Stimulated activated CD8-positive, alpha-beta memory T cell treated with anti-CD3 and anti-CD28 coated beads, Interleukin-15, amount 100 ng/mL, for 4 hours (primary cell): ENCODE measurements at places on chromosomes 7 and 10.

GRCh38 chr7:29447828-29448227, 115.8 kb upstream of the PRR15 start:
- no peak for DNase-seq

DNA sequence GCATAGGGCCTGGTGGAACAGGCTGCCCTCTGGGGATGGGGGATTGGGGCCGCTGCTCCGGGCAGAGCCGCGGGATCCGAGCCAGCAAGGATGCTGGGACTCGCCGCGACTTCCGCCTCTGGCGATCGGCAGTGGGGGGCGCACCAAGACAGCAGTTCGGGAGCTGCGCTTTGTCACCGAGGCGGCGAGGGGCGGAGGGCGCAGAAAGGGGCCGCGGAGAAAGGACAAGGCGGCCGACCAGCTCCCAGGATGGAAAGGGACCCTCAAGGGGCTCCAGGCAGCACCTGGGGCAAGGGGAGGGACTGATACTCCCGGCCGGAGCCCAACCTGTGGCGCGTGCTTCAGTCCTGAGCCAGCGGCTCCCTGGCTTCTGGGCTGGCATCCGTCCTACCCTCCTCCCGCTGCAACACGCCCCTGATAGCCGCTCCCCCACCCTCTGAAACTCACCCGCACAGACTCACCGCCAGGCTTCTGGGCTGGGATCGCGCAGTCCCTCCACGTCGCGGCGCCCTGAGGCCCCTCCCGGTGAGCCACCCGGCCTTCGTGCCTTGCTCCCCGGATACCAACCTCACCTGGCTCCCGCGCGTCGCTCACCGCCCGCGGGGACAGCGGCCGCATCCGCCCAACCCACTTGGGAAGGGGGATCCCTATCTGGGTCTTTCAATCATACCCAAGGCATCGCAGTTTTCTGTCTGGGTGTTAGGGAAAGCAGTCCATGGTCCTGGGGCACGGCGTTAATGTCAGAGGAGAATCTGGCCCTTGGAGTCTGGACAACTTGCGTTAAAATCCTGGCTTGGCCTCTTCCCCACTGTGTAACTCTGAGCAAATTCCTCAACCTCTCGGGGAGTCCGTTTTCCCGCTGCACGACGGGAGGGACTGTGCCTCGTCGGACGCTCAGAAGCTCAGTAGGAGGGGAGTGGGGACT, 7.0 kb upstream of the EVX1 start:
- DNase-seq = no peak

- no peak for DNase-seq
These were observed 70.0 kb upstream of the ZMIZ2 start for GRCh38 chr7:44678471-44679179.

- DNase-seq = no peak
These were observed 339.4 kb upstream of the ZMIZ1 start for GRCh38 chr10:78729366-78729765.

DNA sequence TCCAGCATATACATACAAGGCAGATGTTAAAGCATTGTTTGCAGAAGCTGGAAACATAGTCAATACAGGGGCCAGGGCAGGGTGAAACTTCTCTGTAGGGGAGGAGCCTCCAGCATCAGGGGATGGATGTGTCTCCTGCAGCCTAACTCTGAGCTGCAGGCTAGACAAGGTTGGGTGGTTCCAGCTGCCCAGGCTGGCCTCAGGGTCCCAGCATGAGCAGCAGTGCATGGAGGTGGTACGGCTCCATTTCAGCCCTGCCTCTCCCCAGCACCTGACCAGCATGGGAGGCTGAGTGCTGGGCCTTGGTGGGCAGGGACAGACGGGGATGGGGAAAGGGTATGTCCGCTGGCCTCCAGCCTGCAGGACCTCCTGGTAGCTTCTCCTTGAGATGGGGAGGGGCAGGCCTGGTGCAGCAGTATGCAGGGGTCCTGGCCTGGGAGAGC, 7.4 kb upstream of the TBRG4 start:
- DNase-seq = no peak

GRCh38 chr7:146960773-146961391, 844.3 kb downstream of the CNTNAP2 start:
- DNase-seq = no peak

DNA sequence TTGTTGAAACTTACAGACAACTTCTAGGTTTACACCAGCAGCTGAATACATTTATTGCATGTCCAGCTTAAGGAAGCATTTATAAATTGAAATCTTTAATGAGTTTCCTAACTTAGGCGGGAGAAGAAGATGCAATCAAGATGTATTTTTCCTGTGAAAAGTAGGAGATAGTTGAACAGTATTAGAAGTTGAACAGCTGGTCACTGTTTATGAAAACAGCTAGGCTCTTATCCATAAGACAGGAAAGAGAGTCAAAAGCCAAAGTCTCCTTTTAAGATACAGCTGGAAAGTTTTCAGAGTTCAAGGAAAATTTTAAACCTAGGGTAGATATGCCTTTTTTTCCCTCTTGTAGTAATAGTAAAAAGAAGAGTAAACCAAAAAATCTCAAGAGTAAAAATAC, 236.1 kb upstream of the FERD3L start:
- DNase-seq = no peak

- no peak for DNase-seq
These were observed 90.2 kb downstream of the IPMK start for GRCh38 chr10:58177362-58177947.

DNA sequence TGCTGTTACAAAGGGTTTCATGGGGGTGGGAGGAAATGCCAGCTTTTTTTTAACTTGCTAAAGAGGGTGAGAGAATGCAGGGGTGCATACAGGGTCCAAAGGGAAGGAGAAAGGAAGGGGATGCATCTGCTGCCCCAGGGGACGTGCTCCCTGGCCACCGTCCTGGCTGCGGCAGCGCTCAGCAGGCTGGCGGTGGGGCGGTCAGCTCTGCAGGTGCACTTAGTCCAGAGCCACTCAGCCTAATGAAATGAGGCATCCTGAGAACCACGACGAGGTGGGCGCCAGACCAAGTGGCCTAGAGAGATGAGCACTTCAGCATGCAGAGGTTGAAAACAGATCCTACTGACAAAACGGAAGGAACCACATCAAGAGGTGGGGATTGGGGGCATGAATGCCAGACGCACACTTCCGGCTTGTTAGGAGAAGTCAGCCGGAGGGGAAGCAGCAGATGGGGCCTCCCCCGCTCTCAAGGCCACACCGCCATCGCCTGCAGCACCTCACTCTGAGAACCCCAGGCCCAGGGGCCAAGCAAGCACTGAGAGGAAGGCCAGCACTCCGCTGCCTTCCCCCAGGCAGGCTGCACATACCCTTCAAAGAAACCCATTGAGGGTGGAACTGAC, 94.5 kb downstream of the MAD1L1 start:
- DNase-seq = peak; percentile 2

DNA sequence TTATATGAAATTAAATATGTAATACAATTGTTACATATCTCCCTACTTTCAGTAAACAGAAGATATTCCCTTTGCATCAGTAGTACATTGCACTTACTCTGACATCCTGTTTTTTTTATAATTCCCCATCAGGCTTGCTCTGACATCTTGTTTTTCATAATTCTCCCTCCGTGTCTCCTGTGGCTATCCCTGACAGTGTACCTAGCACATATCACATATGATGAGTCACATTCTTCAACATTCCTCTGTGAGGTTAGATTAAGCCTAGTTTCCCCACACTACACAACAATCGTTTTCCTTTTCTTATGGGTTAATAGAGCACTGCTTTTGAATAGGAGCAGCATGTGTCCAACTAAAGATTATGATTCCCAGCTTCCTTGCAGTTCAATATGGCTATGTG, 250.6 kb upstream of the NPVF start:
- DNase-seq = no peak

- DNase-seq = no peak
These were observed 51.9 kb downstream of the CCNY start for GRCh38 chr10:35388197-35388596.

DNA sequence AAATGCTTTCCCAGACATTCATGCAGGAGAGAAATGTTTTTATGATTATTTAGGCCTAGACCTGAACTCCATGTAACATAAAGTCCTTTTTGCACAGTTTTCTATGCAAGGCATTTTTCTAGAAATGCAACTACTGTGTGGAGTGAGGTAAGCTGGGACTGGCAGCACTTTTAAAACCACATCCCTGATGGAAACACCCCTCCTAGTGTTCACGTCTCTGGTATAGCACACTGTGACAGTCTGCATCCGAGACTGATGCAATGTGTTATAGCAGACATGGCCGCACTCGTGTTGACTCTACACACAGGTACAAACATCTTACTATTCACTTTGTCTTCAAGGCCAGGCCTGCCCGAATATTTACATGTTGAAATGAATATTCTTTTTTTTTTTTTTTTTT, 19.3 kb upstream of the ERCC6 start:
- DNase-seq = no peak

GRCh38 chr10:62852961-62853702, 37.0 kb upstream of the EGR2 start:
- DNase-seq = no peak

DNA sequence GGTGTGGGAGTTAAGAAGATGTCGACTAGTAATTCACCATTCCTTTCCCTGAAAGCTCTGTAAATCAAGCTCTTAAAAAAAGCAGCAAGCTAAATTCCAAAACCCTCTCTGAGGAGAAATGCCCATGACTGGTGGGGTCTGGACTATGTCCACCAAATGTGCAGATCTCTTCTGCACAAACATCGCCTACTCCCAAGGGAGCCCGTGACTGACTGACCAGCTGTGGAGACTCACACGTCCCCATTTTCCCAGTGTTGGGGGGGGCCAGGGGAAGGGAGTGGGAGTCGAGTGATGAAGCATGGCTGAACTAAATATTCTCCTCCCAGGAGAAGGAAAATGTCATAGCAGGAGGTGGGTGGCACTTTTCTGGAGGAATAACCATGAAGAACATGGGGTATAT, 164.1 kb upstream of the HPS1 start:
- no peak for DNase-seq
